ENCODE measurements at places on chromosomes 3 and 15. TPM values are rescaled to one million over a fixed set of nuclear protein-coding genes. Genes with fewer than 3 reads are reported as not detected.

TERB2 gene
- not detected for total RNA-seq

PARP14 gene
- 44.4 TPM for total RNA-seq

PIGBOS1 gene
- 6.4 TPM for total RNA-seq

TICRR gene
- total RNA-seq = 5.2 TPM

CD200 gene
- 3.9 TPM for total RNA-seq

Data from vagina (tissue), 2 donors.